ENCODE measurements at places on chromosomes 2 and 18.

DNA sequence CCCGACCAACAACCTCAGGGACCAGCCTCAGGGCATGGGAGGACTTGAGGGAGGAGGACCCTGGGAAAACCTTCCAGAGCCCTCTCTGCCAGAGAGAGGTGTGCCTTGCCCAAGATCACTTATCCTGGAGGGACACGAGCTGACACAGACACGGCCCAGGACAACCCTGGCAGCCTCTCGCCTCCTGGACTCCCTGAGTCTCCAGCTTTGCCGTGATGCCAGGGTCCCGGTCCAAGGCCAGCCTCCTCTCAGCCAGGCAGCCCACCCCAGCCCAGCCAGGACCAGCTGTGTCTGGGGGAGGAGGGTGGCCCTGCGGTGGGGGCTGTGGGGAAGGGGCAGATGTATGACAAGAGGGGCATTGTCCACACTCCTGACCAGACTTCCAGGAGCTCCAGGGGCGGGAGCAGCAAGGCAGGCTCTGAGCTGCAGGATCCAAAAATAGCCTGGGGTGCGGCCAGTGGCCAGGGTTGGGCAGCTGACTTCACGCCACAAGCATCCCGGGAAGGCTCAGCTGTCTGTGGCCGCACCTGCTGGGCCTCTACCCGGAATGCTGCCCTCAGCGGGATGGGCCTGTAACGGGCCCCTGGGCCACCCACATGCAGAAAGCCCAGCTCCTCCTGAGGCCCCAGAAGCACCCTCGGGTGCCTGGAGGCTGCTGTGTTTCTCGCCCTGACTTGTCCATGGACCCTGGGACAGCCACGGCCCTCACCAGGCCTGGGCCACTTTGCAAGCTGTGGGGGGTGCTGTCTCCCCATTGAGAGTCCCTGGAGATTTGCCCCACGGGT is 65.5 kb upstream of the GPC1 start:
- no peak for DNase-seq

- DNase-seq, result no peak
Observed at GRCh38 chr2:41720331-41721251, 327.2 kb upstream of the PKDCC start.

DNA sequence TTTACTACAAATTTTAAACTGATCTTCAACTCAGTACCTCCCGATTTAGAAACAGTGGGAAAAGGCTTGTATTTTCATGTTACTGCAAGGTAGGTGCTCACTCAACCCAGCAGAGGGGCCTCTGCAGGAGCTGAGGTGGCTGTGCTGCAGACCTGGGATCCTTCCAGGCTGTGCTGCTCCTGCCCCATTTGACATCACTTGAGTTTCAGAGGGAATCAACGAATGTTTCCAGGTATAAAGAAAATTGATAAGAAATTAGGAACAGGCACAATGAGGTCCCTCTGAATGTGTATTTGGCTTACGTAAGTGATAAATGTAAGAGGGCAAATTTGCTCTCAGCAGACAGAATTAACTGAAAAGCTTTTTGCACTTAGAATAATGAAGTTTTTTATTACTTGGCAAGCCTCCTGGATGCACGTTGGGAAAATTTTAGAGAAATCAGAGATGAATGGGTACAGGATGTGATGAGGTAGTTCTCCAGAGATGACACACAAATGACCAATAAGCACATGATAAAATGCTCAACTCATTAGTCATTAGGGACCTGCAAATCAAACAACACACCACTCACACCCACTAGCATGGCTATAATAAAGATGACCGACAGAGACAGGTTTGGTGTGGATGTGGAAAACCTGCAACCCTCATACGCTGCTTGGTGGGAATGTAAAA is 114.0 kb downstream of the NOL10 start:
- no peak for DNase-seq

GRCh38 chr2:105470979-105471378 is 72.1 kb upstream of the FHL2 start:
- no peak for DNase-seq

DNA sequence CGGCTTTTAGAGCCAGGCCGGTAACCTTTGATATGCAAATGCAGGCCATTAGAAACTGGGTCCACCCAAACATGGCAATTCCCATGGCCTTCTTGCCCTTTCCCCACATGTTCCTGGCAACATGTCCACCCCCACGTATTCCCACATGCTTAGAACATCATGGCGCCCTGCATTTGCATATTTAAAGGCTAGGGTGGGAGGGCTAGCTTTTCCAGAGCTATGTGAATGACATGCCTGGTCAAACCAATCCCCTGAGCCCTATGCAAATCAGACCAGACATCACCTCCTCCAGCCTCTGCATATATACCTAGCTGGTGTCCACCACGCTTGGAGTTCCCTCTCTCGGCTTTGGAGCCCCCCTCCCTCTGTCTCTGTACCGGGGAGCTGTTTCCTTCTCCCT is 481.9 kb downstream of the CDH2 start:
- DNase-seq, result no peak

- no peak for DNase-seq
Observed at GRCh38 chr2:163259489-163259888, 420.9 kb upstream of the KCNH7 start.

DNA sequence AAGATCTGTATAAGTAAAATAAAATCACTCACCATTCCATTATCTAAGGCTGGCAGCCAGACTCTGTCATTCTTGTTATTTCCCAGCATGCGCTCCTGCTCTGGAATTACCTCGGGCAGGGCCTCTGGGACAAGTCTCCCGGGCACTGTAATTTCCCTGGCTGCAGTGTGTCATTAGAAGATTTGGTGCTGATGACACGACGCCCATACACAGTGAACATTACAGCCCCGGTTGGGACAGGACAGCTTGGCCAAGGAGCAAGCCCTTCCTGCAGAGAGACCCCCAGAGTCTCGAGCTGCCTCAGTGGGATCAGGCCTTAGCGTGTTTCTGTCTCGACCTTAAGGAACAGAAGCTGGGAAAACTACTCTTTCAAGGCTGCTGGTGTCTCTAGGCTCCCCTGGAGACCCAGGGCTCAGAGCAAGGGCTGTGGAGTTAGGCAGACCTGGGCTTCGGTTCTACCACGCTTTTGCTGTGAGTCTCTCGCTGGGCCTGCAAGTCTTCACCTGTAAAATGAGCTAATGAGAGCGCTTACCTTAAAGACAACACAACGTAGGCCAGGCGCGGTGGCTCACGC is 39.7 kb downstream of the SMAD7 start:
- no peak for DNase-seq

GRCh38 chr18:48123941-48124340 is 193.5 kb upstream of the SMAD2 start:
- DNase-seq, result no peak

DNA sequence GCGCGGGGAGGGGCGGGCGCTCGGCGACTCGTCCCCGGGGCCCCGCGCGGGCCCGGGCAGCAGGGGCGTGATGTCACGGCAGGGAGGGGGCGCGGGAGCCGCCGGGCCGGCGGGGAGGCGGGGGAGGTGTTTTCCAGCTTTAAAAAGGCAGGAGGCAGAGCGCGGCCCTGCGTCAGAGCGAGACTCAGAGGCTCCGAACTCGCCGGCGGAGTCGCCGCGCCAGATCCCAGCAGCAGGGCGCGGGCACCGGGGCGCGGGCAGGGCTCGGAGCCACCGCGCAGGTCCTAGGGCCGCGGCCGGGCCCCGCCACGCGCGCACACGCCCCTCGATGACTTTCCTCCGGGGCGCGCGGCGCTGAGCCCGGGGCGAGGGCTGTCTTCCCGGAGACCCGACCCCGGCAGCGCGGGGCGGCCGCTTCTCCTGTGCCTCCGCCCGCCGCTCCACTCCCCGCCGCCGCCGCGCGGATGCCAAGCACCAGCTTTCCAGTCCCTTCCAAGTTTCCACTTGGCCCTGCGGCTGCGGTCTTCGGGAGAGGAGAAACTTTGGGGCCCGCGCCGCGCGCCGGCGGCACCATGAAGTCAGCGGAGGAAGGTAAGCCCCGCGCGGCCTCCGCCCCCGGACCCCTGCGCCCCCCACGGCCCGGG is at the start of gene NFATC1:
TSS of gene NFATC1 (plus strand) at position 170 of the 644 bp plus-strand sequence. CDS start at position 465, 295 bp downstream.
- DNase-seq, result peak; percentile 83

GRCh38 chr2:166454006-166454595 is 39.9 kb downstream of the SCN7A start:
- no peak for DNase-seq

DNA sequence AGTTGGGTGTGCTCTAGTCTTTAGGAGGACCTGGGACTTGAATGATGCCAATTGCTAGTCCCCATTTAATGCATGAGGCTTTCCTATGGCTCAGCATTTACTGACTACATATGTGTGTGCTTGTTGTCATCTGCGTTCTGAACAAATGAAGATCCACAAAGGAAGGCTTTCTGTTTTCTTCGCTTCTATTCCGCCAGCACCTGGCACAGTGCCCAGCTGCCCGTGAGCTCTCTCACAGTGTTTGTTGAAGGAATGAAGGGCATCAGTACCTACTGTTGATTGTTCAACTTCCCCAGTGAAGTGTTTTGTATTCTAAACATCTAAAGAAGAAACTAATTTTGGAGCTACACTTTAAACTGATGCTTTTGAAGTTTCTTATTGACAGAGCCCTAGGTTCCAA is 122.4 kb upstream of the LINC00305 start:
- no peak for DNase-seq

DNA sequence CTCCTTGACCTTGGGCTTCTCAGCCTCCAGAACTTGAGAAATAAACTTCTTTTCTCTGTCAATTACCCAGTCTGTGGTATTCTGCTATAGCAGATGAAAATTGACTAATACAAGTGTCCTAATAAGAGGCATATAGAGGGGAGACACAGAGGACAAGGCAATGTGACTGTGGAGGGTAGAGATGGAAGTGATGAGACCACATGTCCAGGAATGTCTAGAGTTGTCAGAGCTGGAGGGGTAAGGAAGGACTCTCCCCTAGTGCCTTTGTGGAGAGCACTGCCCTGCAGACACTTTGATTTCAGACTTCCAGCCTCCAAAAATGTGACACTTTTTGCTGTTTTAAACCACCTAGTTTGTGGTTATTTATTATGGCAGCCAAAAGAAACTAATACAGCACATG is 74.4 kb downstream of the ACKR3 start:
- DNase-seq, result no peak

GRCh38 chr2:178450524-178450773 is 526 bp downstream of the PRKRA start:
- DNase-seq, result no peak

DNA sequence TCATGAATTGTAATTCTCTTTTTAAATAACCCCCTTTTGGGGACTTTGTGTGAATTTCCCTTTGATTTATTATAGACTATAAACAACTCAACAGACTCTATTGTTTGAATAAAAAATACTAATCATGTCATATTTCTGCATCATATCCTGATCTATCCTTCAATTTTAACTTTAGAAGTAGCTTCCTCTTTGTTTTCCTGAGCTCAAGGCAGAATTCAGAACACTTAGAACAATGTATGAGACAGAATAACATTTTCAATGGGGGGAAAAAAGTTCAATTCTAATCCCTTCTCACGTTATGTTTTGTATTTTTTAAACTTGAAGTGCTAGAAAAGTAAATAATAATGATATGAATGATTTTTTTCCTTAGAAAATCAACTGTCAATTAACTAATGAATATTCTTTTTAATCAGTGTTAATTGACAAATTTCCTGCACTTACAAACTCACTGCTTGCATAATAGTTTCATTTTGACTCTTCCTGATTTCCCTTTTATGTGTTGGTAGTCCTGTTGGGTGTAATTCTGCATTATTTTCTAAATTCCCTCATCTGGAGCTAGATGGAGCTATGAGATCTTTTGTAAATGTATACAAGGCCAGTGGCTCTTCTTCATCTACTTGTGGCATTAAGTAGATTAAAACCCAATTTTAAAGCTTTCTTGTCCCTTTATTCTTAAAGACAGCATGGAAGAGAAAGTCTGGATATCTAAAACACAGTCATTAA is 326.1 kb downstream of the PARD3B start:
- DNase-seq, result no peak

DNA sequence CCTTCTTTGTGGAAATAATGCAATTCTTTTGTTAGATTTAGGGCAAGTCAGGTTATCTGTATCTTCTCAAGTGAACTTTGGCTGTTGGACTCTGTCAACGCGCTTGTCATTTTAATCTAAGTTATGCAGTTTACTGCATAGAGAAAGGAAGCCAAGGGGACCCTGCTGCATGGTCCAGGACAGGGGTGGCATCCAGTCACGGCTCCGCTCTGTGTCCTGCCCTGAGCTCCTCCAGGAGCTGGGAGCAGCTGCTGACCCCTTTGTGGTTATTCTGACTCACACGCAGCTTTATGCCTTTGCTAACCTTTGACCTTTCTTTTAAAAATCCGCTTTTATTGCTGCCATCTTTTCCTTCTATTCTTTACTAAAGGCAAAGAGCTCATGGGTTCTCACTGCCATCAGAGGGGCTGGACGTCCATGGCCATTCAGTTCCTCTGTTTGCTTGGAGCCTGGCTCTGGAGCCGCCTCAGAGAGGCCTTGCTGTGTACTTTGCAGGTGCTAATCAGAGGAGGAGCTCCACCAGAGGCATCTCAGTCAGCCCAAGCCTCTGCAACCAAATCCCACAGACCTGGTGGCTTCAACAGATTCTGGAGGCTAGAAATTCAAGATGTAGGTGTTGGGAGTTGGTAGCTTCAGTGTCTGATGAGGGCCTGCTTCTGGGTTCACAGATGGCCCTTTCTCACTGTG is 39.3 kb downstream of the SNTG2 start:
- DNase-seq, result no peak

GRCh38 chr18:77765468-77765867 is 515.8 kb downstream of the GALR1 start:
- no peak for DNase-seq

GRCh38 chr2:46067501-46068305 is 229.5 kb upstream of the EPAS1 start:
- DNase-seq, result no peak

DNA sequence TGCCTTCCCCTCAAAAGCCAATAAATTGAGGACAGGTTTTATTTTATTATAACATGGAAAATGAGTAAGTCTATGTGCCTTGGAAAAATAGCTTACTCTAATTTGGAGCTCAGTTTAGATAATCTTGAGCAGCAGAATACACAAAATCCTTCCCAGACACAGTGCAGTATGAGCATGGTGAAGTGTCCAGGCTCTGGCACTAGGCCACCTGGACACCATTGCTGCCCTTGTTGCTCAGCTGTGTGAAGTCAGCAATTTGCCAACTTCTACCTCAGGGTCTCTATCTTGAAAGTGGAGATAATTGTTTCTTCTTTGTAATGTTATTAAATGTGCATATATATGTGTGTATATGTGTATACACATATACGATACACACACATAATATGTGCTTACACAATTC is 104.9 kb upstream of the CAVIN2 start:
- no peak for DNase-seq

DNA sequence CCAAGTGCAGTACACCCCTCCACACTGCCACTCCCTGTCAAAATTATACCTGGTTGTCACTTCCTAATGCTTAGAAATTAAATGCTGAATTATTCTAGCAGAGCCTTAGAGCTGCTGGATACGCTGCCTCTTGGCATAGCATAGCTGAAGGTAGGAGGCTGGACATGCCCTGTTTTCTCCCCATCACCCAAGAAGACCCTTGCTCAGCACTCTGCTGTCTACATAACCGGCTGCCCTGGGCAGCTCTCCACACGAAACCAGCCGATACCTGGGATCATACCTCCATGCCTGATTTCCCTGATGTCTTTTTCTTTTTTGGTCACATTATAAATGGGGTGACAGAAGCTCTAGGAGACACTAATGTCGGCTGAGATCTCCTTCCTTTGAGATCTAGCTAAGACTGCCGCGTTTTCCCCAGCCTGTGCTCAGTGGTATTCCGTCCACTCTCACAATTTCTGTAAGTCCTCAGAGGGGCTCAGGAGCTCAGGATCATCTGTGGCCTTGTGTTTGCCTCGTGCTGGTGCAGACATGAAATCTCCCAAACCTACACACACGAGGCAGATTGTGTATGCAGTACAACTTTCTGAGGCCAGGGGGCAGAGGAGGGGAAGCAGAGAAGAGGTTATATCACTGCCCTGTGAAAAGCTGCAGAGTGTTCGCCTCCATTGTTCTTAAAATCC is 13.5 kb upstream of the ZAP70 start:
- DNase-seq, result no peak

Measured in stimulated activated CD4-positive, alpha-beta T cell treated with anti-CD3 and anti-CD28 coated beads, Interleukin-4, amount 100 ng/mL, for 48 hours (primary cell).